NCI-H1417 (cell line): ENCODE measurements at places on chromosomes 6 and 20.

DNA sequence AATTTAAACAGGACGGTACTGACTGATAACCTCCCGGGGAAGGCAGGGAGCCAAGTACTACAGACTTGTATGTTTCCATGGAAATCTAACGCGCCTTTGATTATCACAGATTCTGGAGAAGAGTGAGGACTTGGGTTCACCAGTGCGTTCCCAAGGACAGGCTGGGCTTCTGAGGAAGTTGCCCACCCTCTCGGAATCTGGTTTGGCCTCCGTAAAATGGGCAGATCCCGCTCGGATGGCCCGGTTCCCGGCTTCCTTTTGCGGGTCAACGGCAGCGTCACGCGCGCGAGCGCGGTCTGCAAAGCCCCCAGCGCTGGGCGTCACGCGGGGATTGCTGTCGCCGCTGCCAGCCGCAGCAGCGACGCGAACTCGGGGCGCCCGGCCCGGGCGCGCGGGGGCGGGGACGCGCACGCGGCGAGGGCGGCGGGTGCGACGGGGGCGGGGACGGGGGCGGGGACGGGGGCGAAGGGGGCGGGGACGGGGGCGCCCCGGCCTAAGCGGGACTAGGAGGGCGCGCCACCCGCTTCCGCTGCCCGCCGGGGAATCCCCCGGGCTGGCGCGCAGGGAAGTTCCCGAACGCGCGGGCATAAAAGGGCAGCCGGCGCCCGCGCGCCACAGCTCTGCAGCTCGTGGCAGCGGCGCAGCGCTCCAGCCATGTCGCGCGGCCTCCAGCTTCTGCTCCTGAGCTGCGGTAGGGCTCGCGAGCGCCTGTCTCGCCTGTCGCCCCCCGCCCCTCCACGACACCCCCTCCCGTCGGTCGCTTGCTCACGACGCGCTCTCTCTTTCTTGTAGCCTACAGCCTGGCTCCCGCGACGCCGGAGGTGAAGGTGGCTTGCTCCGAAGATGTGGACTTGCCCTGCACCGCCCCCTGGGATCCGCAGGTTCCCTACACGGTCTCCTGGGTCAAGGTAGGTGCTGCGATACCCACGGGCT is at the start of gene CD83:
CD83 (plus strand) TSS at position 615 of the 933 bp plus-strand sequence; CDS start at position 655, 40 bp downstream.
- DNase-seq: peak; percentile 86

DNA sequence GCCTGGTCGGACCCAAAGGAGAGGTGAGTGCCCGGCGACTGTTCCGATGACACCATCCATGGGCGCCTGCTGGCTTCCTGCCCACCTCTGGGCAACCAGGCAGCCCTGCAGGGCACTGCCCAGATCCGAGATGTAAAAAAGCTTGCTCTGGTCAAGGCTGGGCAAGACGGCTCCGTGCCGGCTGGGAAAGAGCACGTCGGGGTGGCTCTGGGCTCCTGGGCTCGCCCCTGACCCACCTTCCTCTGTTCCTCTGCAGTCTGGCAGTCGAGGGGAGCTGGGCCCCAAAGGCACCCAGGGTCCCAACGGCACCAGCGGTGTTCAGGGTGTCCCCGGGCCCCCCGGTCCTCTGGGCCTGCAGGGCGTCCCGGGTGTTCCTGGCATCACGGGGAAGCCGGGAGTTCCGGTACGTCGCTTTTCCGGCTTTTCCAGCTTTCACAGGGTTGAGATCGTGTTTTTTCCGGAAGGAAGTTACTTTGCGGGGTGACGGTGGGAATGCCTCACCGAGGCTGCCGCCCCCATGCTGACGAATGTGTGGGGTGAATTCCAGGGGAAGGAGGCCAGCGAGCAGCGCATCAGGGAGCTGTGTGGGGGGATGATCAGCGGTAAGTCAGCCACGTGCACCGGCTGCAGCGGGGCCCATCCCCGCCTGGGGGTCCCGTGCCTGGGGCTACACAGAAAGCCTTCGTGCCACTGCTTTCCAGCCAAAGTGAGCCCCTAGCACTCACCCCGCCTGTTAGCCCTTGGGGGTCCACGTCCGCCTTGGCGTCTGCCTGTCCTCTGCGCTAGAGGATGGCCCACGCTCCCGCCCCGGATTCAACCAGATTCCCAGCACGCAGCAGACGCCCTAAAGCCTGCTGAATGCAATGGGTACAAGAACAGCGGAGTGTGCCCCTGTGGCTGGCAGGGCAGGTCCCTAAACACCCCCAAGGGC is 19.3 kb downstream of the COL9A3 start:
- no peak for DNase-seq

DNA sequence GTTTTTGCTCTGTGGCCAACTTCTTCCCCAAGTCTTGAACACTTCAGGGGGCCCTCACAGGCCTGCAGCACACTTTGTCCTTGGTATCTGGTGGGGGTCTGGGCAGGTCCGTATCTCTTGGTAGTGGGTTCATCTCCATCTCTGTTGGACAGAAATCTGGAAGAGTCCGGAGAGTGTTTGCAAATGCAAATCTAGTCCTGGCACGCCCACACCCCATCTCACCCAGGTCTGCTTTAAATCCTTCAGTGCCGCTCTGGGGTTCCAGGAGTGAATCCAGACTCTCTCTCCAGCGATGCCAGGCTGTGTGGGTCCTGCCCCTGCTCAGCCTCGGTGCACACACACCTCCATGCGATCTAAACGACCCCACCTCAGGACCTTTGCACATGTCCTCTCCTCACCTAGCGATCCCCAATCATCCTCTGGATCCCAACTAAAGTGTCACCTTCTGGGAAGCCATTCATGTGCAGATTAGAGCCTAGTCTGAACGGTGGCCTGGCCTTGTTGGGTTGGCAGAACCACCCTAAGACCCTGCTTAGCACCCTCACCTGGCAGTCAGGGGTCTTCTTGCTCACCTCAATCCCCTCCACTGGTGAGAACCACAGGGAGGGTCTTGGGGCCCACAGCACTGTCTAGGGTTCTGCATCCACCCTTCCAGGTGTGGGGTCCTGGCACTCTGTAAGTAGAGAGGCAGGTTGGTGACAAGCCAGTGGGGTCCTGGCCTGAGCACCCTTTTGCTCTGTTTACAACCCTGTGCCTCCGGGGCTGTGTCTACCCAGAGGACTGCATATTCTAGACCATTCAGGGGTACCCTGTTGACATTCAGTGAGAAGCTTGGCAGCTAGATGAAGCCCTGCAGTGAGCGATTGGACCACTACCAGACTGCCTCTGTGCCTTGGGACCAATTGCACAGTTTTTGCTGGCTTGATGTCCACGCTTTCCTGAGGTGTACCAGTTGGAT is 100.8 kb downstream of the SYCP2 start:
- no peak for DNase-seq

DNA sequence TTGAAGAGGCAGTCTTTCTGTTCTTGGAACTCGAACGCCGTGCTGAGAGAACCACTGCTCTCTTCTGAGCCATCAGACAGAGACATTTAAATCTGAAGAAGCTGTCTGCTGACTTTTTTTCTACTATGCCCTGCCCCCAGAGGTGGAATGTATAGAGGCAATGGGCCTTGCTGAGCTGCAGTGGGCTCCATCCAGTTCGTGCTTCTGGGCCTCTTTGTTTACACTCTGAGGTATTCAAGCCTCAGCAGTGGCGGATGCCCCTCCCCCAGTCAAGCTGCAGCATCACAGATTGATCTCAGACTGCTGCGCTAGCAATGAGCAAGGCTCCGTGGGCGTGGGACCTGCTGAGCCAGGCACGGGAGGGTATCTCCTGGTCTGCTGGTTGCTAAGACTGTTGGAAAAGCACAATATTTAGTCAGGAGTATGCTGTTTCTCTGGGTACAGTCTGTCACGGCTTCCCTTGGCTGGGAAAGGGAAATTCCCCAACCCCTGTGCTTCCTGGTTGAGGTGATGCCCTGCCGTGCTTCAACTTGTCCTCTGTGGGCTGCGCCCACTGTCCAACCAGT is 526.8 kb downstream of the CD109 start:
- no peak for DNase-seq

GRCh38 chr6:11852061-11852651 is 73.6 kb upstream of the ADTRP start:
- no peak for DNase-seq

- no peak for DNase-seq
These were observed 147.4 kb downstream of the MOXD1 start for GRCh38 chr6:132253906-132254305.

GRCh38 chr6:15823838-15824414 is 161.1 kb upstream of the DTNBP1 start:
- DNase-seq: no peak

DNA sequence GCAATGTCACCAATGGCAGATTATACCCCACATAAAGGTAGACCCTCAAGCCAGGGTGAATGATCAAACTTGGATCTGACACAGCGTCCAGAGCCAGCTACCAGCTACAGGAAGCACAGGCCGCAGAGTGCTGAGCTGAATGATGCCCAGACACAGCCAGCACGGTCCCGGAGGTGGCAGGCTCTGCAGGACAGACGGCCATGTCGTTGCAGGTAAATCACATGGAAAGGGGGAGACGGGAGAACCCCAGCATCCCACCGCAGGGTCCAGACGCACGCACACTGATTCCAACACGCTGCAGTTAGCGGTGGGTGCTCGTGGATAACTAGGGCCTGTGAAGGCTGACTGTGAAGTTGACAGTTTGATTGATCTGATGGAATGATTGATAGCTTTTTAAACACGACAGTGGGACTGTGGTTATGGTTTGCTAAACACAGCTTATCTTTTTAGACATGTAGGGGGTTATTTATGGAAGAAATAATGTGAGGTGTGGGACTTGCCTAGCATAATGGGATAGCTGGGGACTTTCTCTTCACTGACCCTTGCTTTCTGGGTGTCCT is 228.5 kb downstream of the ERMARD start:
- peak; percentile 26 for DNase-seq

GRCh38 chr6:87873556-87873955 is 171.5 kb upstream of the AKIRIN2 start:
- DNase-seq: no peak

GRCh38 chr20:5309971-5310370 is 6.8 kb downstream of the PROKR2 start:
- no peak for DNase-seq

- no peak for DNase-seq
These were observed 117.2 kb upstream of the ESR1 start for GRCh38 chr6:151690303-151690702.

DNA sequence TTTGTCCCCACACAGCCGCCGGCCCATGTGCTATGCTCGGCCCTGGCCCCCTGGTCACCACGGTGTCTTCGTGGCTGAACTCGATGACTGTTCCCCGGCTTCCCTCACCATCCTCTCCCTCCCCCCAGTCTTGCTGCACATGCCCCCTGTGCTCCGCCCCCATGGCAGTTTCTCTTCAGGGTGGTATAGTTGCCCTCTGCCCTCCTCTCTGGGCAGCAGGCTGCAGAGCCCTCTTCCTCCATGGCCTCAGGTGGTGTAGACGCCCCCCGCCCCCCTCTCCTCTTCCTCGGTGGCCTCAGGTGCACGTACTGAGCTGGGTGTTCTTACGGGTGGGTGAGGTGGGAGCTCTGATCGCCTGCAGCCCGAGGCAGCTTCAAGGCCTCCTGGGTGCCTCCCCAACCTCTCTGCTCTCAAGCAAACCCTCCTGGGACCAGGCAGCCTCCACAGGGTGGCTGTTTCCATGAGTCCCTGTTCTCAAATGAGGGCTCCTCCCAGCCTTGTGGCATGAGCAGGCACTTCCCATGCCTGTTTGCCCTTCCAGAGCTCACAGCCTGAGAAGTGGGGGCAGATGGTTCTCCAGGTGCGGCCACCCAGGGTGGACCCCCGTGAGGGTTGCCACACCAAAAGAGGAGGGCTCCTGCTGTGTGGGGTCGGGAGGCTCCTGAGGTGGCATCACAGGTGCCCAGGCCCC is 24.8 kb downstream of the COL20A1 start:
- DNase-seq: no peak

DNA sequence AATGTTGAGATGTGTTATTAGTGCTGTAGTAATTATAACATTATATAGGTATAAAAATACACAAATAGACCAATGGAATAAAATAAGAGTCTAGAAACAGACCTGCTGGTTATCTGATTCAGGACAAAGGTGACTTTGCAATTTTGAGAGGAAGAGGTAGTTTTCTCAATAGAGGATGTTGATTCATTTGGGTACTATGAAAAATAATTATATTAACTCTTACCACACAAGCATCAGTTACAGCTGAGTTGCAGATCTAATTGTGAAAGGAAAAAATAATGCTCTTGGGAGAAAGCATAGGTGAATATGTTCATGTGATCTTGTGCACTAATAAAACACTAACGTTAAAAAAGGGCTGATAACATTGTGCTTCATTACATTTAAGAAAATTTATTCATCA is 103.0 kb downstream of the BCKDHB start:
- DNase-seq: no peak

GRCh38 chr6:111793711-111794111 is 79.5 kb downstream of the FYN start:
- DNase-seq: no peak

DNA sequence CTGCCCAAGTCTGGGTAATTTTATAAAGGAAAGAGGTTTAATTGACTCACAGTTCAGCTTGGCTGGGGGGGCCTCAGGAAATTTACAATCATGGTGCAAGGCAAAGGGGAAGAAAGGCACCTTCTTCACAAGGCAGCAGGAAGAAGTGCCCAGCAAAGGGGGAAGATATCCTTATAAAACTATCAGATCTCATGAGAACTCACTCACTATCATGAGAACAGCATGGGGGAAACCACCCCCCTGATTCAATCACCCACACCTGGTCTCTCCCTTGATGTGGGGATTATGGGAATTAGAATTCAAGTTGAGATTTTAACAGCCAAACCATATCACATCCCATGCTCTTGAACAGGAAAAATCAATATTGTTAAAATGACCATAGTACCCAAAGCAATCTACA is 215.2 kb upstream of the TAB2 start:
- no peak for DNase-seq

DNA sequence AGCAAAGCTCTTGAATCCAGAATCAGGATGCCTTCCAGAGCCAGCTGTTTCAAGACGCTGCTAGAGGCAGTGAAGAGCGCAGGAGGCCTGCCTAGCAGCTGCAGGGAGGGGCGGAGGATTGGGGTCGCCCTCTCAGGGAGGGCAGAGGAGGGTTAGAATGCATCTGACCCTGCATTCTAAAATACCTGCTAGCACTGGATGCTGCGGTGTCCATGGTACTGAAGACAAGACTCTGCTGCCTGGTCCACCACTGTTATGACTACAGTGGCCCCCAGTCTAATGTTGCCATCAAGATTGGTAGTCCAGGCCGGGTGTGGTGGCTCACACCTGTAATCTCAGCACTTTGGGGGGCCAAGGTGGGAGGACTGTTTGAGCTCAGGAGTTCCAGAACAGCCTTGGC is 193.7 kb upstream of the PROKR2 start:
- no peak for DNase-seq

- DNase-seq: no peak
These were observed 65.0 kb downstream of the RNF217 start for GRCh38 chr6:125027287-125027686.
